Ascending aorta (tissue), 2 donors: ENCODE measurements at places on chromosomes 1 and 21. TPM values are rescaled to one million over a fixed set of nuclear protein-coding genes. Genes with fewer than 3 reads are reported as not detected.
A peak's percentile ranks its signal among the peaks of the same experiment; 100 is the strongest.

PLPPR5 gene
- not detected for total RNA-seq

OR10Z1 gene
- not detected for total RNA-seq

NUP210L gene
- not detected for total RNA-seq

NUP133 gene
- 9.3 TPM for total RNA-seq

TSEN15 gene
- total RNA-seq = 14.3 TPM

FAM72B gene
- total RNA-seq = not detected

- peak overlapping the region; percentile 84 for H3K27ac ChIP-seq
- no peaks in the 10 kb centered on the region for H3K36me3 ChIP-seq
- H3K4me1 ChIP-seq = peaks cover 53% of the 10 kb centered on the region
- H3K27me3 ChIP-seq = no peaks in the 10 kb centered on the region
- peak overlapping the region; percentile 7 for H3K4me3 ChIP-seq
Observed at GRCh38 chr21:45427331-45428271, 22.6 kb downstream of the COL18A1 start.

- DNase-seq = peak; percentile 88
- H3K4me3 ChIP-seq = peak overlapping the region; percentile 46
- H3K27ac ChIP-seq = peak overlapping the region; percentile 94
- no peaks in the 10 kb centered on the region for H3K27me3 ChIP-seq
- H3K36me3 ChIP-seq = peaks cover 32% of the 10 kb centered on the region
Observed at GRCh38 chr1:16145030-16145661, 10.7 kb downstream of the EPHA2 start.

DNA sequence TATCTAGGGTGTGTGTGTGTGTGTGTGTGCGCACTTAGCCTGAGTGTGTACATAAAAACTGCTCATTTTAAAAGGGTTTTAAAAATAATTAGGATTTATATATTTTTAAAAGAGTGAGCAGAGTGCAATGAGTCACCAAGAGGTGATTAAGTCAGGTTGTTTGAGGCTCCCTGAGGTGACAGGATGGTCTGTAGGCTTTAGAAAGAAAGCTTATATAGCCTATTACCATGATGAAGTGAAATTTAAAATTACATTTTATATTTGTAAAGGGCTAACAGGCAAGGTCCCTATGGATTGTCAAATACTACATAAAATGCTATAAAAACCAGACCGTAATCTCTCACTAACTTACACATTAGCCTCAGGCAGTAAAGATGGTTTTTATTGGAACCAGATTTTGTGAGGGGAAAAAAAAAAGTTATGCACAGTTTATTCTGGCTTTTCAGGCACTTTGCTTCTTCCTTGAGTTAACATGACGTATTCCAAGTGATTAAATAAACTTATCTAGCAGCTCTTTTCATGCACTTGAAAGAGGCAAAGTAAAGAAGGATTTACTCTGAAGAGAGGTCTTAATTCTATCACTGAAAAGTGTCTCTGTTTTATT lies 711.7 kb upstream of the PTBP2 start:
- no peaks in the 10 kb centered on the region for H3K27me3 ChIP-seq
- no peak for DNase-seq
- H3K4me3 ChIP-seq = no peak overlapping the region
- H3K4me1 ChIP-seq = no peaks in the 10 kb centered on the region
- no peaks in the 10 kb centered on the region for H3K36me3 ChIP-seq
- H3K27ac ChIP-seq = no peak overlapping the region

- no peaks in the 10 kb centered on the region for H3K27me3 ChIP-seq
- H3K36me3 ChIP-seq = peaks cover 15% of the 10 kb centered on the region
- no peak for DNase-seq
- H3K4me3 ChIP-seq = no peak overlapping the region
Observed at GRCh38 chr1:54697896-54698295, 17.8 kb upstream of the TTC4 start.
